Activated CD8-positive, alpha-beta T cell treated with anti-CD3 and anti-CD28 coated beads for 36 hours (primary cell): ENCODE measurements at places on chromosomes 13 and 19.

DNA sequence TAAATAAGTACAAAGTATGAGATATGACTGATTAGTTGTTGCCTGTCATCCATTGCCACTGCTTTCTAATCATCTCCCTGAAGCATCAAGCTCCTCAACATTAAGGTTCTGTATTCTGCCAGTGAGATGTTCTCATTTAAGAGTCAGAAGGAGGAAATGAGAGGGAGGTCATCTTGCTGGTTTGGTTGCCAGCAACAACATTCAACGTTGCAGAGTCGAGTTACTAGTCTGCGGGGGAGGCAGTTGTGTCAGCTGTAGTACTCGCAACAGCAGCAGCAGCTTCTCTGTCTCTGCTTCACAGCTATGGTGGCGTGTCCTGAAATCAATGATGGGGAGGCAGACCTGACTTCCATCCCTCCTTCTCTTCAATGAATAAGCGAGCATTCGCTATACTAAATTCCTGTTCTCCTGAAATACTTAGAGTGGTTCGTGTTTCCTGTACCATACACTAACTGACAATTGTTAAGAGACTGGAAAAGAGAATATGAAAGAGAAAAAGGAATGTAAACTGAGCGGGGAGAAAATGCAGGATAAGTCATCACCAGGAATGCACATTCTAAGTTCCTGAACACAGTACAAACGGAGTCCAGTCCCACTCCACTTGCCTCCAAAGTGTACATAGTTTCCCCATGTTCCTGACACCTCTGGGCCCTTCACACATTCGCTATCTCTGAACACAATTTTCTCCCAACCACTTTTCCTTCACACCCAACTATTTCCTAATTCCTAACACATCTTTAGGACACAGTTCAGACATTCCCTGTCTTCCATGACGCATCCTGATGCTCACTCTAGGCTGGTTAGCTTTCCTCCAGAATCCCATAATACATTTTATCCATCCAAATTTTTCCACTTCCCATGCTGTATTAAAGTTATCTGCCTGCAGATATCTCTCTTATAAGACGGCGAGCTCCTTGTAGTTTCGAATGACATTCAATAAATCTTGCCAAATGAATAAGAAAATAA, 263.0 kb downstream of the KLF12 start:
- DNase-seq, result peak; percentile 54

- no peak for DNase-seq
Measured at GRCh38 chr19:30755581-30755980, 383.4 kb downstream of the ZNF536 start.

DNA sequence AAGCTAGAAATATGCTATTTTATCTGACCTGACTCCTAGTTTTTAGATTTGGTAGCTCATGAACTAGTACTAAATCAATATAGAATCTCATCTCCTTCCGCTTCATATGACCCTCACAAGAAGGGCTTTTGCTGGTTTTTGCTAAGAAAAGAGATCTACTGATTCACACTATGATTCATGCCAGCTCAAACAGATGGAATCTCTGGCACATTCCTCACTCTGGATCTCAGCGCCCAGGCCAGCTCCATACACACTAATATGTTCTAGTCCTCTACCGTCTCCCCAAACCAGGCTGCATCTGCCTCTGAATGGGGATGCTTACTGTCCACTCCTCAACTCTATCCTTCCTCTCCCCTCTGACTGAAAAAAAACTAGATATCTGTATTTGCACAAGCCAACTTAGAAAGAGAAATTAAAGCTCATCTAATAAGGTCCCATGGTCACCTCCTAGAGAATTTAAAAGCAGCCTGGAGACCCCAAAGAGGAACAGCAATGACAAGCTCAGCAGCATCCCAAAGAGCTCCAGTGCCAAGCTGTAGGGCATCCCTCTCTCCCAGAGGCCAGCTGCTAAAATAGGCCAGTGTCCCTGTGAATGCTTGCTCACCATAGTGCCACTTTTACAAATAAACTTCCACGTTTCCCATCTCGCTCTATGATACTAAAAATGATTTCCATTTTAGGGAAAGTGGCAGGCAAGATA, 74.9 kb downstream of the LHFPL6 start:
- no peak for DNase-seq

DNA sequence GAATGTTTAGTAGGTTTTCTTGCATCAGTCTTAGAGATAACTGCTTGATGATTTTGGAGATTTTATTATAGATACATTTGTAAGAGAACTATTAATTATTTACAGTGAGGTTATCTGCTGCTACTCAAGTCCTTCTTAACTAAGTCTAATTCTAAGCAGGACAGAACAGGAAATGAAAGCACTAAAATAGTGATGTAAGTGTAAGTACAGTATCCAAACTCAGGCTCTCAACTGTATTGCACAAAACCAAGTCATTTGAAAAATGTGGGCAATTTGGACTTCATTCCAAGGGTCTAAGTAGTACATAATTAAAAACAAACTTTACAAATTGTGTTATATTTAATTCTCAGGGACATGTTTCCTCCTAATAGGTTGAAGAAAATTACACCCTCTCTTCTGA, 417.1 kb downstream of the ITGBL1 start:
- DNase-seq, result no peak

DNA sequence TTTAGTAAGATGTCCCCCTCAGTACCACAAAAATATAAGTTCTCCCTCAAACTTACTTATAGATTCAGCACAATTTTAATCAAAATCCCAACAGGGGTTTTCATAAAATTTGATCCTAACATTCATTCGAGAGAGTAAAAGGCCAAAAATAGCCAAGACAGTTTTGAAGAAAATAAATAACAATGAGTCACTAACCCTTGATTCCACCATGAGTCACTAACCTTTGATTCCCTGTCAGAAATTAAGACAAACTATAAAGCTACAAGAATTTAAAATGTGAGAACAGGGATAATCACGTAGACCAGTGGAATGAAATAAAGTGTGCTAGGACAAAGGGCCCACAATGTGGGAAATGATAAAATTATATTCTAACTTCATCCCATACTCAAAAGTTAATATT, 320.3 kb downstream of the SUCLA2 start:
- DNase-seq, result no peak

GRCh38 chr13:29304148-29304547, 291.3 kb downstream of the SLC7A1 start:
- DNase-seq, result no peak

DNA sequence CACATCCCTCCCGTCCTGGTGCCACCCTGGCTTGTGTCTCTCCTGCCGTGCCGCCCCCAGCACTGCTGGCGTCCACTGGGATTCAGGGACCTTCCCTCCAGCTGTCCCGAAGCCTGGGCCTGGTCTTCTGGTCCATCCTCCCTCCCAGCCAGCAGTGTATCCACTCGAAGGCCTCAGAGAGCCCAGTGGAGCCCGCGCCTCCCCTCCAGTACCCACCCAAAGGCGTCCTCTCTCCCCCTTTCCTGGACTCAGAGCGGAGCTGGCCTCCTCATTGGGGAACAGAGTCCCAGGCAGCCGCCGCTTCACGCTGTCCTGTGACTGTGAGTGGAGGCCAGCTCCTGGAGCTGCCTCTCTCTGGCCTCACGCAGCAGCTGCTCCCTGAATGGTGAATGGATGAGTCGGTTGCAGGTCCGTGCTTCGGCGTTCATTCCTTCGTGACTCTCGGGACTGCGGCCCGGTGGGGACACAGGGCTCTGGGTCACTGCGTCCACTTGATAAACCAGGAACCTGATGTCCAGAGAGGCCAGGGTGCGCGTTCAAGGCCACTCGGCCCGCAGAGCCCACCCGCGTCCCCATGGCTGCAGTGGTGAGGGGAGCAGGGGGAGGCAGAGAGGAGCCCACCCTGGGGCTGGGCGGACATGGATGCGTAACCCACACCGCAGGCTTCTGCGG, 12.1 kb downstream of the ONECUT3 start:
- DNase-seq, result no peak

GRCh38 chr19:40006273-40006691, 9.4 kb downstream of the ZNF546 start:
- DNase-seq, result no peak

- DNase-seq, result peak; percentile 80
Measured at GRCh38 chr19:10112895-10113591, 1.6 kb downstream of the P2RY11 start.

- peak; percentile 42 for DNase-seq
Measured at GRCh38 chr19:912181-913079, 589 bp downstream of the R3HDM4 start.

DNA sequence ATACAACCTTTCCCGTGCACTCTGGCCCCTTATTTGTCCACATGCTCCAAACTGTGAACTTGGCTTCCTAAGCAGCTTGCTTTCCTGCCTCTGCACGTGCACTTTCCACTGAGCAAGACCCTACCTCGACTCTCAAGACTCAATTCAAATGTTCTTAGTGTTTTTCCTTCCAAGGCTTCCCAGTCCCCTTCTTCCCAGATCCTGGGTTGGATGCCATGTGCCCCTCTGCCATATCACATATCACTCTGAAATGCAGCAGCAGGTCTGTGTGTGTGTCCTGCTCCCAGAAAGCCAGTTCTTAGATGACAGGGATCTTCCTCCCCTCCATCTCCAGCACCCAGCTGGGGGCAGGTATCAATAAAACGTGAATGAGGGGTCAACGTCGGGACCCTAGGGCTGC, 3.0 kb downstream of the ZNF557 start:
- no peak for DNase-seq

- DNase-seq, result no peak
Measured at GRCh38 chr19:10631874-10632273, 6.5 kb downstream of the SLC44A2 start.

DNA sequence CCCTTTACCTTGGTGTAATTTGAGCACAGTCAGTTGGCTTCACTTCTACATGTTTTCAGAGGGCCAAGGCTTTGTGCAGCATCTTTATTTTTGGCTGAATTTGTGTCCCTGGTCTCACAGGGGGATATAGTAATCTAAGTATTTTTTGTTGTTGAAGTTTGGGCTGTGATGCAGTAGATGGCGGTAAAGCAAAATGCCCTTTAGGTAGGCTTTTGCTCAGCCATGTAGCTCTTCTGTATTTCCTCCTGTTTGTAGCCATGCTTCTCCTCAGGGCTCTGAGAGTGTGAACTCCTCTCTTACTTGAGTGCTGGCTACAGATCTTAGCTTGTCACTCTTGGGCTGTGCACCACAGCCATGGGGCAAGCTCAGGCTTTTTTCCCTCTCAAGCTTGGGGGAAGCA, 328.6 kb downstream of the SLITRK5 start:
- DNase-seq, result no peak

- no peak for DNase-seq
Measured at GRCh38 chr19:39362682-39363657, 20.7 kb downstream of the SAMD4B start.

GRCh38 chr13:113561417-113562084, 23.0 kb upstream of the TFDP1 start:
- DNase-seq, result no peak
